ENCODE measurements at places on chromosomes 6 and 20.

GRCh38 chr20:2314759-2315439, 19.1 kb downstream of the TGM3 start:
- DNase-seq = no peak

GRCh38 chr20:46299078-46299477, 9.2 kb downstream of the CDH22 start:
- no peak for DNase-seq

DNA sequence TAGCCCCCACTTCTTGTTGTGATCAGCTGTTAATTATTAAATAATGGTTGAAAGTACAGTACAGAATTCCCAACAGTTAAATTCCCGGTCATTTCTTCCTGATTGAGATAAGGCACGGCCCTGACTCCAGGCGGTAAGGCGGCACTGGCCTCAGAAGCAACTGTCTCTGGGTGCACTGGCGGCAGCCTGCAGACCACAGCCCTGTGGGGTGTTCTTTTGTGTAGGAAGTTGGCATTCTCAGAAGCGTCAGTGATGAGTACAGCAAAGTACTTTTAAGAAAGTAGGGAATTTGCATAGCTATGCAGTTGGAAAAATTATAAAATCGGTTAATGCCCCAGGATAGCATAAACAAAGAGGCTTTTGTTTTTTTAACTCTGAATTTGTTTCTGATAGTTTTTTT, 50.5 kb downstream of the SAMD5 start:
- no peak for DNase-seq

DNA sequence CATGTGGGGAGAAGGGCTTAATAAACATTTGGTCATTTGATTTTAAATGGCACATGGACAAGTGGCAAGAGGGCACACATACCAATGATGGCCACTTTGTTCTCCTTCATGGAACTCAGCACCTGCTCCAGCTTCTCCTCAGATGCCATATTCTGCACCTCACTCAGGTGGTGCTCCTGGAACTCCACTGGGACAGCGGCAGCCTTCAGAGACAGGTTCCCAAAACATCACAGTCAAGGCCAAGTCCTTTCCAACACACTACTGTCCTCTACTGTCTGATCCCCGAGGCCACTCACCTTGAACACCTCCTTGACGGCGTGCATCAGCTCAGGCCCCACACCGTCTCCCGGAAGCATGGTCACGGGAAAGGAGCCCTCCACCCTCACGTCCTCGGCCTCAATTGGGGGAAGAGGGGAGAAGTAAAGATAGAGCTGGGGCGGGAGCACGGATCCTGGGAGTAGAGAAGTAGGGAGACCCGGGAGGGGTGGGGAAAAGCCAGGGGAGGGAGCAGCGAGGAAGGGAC, 591 bp downstream of the IDH3B start:
- no peak for DNase-seq

- no peak for DNase-seq
Observed at GRCh38 chr6:17096096-17096495, 5.8 kb upstream of the STMND1 start.

GRCh38 chr20:49510562-49511122, 28.2 kb upstream of the KCNB1 start:
- DNase-seq = no peak

- DNase-seq = no peak
Observed at GRCh38 chr6:87623248-87623647, 33.3 kb downstream of the ORC3 start.

GRCh38 chr6:53048431-53049195, 16.6 kb upstream of the FBXO9 start:
- DNase-seq = no peak

GRCh38 chr20:44454306-44454963, 21.2 kb upstream of the TTPAL start:
- DNase-seq = no peak

- no peak for DNase-seq
Observed at GRCh38 chr20:3934624-3935023, 45.4 kb downstream of the PANK2 start.

DNA sequence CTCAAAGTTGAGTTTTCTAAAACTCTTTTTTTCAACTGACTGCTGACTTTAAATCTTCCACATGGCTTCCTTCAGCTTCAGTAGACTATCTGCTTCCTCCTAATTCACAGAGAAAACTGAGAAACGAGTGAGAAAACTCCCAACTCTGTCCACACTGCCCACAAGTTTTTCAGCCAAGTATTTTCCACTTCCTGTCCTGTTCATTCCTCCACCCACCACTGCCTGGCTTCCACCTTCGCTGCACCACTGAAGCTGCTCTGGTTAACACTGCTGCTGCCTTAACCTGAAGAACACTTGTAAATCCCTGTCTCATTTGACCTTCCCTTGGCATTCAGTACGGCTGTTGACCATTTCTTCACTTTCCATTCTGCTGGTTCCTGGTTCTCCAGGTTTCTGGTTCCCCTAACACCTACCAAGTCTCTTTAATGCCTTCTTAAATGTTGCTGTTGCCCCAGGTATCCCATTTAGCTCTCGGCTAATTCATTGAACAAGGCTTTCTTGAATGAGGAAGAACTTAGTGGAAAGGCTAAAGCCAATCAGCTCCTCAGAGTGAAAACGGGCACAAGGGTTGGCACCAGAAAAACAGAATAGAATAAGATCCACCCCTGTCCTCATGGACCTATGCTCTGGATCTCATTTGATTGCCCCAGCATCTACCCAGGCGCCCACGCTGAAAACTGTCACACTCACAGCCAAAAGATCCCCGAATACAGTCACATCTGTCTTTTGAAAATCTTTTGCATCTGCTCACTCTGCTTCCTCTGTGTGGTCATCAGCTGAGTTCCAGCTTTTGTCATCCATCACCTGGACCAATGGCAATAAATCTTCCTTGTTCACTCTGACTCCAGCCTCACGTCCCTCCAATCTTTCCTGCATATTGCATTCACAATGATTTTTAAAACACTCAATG, 104.4 kb upstream of the TAB2 start:
- DNase-seq = no peak

DNA sequence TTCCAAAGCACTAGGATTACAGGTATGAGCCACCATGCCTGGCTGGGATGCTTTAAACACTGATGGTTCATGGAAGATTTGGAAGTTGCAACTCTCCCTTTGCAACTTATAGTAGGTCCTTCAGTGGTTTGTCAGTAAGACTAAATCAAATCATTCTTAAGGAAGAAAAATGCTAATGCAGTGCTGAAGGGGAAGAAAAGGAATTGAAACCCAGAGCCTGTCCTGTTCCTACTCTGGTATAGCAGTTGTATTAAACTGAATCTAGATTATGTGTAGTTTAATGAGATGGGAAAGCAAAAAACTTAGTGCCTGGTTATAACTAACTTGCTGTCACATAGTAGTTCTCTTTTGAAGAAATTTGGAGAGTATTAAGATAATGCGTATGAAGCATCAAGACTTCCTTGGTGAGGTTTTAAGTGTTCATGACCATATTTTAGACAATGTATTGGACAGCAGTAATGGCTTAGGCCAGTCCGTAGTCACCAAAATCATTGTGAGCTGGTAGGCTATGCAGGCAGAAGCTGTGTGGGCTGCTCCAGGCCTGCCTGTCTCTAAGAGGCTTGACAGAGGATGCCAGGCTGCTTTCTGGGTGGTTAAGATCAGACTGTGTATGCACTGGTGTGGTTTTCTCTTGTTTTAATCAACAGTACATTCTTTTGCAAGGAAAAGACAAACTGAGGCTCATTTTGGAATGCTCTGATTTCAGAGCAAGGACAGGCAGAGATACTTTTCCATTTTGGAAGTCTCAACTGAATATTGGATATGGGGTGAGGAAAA, 14.0 kb downstream of the PAQR8 start:
- no peak for DNase-seq

DNA sequence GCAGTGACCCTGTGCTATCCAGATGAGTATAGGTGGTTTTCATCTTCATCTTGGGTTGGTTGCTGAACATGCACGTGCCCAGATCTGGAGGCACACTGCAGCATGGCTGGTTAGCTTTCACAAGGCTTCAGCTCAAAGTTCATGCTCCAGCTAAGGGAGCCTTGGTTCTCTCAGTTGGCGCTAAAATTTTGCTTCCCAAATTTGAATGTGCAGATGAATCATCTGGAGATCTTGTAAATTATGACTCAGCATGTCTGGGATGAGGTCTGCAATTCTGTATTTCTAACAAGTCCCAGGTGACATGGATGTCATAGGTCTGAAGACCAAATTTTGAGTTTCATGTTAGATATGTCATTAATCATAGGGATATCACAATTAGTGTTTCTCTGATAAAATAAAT, 230.8 kb downstream of the FOXA2 start:
- no peak for DNase-seq

DNA sequence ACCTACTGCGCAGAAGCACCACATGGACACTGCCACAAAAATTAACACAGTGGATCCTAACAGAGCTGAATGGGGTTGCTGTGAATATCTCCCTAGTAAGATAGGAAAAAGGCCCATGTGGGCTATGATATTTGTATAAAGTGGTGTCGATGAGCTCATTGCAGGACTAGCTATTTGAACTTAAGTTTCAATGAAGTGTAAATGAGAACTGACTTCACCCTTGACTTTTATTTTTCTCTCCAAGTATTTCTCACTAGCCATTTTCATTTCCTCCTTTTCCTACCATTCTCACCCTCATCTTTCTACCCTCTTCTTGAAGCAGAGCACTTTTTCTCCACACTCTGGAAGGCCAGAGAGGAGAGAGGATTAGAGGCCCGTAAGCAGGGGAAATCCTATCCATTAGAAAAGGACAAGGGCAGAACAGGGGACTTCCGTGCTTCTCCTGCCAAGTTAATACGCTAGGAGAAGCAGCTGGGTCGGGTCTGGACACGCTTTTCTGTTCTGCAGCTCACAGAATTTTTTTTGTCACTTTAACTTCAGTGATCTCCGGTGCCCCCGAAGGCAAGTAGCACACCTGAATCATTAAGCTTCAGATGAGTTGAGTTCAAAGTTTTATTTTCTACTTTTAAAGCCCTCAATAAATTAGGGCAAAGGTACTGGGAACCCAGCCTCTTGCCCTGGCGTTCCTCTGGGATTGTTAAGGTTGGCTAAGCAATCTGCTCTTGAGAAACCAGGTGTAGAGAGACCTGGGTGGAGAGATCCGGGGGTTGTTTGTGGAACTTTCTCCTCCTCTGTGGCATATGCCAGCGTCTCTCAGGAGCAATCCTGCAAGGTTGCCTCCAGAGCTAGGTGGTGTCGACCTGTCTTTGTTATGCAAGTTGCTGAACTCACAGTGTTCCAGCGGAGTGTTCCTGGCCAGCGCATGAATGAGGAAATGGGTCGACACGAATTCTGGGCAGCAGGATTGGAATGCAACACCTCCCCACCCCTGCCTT, 56.2 kb upstream of the ARID1B start:
- DNase-seq = no peak

DNA sequence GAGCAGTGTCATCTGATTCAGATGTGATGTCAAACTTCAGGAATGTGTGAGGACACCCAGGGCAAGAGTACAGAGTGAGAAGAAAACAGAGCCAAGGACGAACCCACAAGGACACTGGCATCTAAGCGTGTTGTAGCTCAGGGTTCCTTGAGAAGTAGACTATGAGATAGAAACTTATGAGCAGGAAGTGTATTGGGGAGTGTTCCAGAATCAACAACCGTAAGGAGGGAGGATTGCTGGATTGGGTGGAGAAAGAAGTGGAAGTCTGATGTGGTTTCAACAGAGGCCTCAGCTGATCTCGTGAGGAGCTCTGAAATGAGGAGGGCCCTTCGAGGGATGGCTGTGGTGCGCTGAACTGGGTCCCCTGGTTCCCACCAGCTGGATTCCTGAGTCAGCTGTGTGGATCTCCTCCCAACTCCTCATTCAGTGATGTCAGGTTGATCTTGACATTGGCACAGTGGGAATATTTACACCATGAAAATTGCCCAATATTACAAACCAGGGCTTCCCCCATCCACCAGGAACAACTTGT, 25.7 kb upstream of the IGF2R start:
- no peak for DNase-seq

DNA sequence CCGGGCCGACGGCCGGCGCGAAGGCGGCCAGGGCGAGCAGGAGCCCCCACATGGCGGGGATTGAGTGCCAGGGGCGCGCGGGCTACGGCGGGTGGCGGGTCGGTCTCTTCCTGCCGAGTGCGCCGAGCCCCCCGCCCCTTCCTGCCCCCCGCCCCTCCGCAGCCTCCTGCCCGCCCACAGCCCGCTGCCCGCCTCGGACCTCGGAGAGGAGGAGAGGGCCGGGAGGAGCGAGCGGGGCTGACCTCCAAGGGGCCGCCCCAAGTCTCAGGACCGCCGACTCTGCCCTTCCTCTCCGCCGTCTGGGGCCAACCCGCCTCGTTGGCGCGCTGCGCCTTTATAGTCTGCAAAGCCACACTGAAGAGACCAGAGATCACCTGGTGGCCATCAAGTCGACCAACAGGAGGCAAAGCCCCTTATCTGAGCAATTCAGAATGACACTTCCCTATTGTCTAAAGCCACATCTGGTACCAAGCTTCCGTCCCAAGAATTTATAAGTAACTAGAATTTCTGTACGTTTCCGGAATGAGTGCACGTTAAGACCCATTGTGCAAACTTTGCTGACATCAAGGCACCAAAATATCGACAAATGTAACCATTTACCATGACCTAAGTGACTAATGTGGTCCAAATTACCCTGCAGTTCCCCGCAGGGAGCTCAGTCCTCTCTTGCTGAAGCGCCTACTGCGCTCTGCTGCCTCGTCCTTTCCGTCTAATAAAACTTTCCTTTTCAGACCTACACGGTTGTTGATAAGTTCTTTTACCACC, at the start of gene CPXM1:
CPXM1 (minus strand) TSS at position 107 of the 765 bp plus-strand sequence; CDS start at position 52, 55 bp downstream.
- DNase-seq = no peak

GRCh38 chr6:10425975-10426780, 11.3 kb upstream of the TFAP2A start:
- DNase-seq = no peak

DNA sequence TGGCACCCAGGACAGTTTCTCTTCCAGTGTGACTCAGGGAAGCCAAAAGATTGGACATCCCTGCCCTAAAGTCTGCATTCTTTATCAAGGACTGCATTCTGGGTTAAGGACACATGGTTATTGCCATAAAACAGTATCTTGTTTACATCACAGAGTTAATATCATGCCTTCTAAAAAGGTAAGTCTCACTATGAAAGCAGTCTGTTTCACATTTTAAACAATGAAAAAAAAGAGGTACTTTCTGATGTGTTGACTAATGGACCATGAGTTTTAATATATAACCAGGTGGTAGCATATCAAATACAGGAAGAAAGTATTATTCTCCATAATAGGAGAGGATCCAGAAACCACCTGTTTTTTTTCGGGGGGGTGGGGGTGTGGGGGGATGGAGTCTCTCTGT, 93.7 kb downstream of the TIAM2 start:
- no peak for DNase-seq
